Activated CD8-positive, alpha-beta memory T cell treated with anti-CD3 and anti-CD28 coated beads for 36 hours (primary cell): ENCODE measurements at places on chromosomes 4 and X. TPM values are rescaled to one million over a fixed set of nuclear protein-coding genes. Genes with fewer than 3 reads are reported as not detected.

The NPNT gene
- not detected for total RNA-seq

The RBMXL3 gene
- not detected for total RNA-seq

The TMEM156 gene
- 9.3 TPM for total RNA-seq

The HHIP gene
- not detected for total RNA-seq

The MAGEE2 gene
- not detected for total RNA-seq

The MMRN1 gene
- total RNA-seq: not detected

The SSX4 gene
- not detected for total RNA-seq

The PROM1 gene
- 0.29 TPM for total RNA-seq

The CHIC1 gene
- total RNA-seq: 5.8 TPM

The GYPA gene
- total RNA-seq: not detected
